ENCODE measurements at places on chromosomes 11 and 22.

GRCh38 chr22:46875089-46875488 is 112.6 kb downstream of the TBC1D22A start:
- DNase-seq, result no peak

DNA sequence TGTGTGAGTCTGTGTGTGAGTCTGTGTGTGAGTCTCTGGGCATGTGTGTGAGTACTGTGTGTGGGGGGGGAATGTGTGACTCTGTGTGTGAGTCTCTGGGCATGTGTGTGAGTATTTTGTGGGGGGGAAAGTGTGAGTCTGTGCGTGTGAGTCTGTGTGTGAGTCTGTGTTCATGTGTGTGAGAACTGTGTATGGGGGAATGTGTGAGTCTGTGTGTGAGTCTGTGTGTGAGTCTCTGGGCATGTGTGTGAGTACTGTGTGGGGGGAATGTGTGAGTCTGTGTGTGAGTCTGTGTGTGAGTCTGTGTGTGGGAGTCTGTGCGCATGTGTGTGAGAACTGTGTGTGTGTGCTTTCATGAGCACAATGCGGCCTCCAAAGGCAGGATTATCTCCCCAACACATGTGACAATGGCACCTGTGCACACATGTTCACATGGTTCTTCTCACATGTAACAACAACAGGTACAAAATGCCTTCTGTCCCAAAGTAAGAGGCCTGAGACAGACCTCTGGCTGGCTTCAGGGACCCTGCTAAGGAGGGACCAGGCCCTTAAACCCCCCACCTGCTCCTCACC is 1.6 kb downstream of the CD5 start:
- no peak for DNase-seq

DNA sequence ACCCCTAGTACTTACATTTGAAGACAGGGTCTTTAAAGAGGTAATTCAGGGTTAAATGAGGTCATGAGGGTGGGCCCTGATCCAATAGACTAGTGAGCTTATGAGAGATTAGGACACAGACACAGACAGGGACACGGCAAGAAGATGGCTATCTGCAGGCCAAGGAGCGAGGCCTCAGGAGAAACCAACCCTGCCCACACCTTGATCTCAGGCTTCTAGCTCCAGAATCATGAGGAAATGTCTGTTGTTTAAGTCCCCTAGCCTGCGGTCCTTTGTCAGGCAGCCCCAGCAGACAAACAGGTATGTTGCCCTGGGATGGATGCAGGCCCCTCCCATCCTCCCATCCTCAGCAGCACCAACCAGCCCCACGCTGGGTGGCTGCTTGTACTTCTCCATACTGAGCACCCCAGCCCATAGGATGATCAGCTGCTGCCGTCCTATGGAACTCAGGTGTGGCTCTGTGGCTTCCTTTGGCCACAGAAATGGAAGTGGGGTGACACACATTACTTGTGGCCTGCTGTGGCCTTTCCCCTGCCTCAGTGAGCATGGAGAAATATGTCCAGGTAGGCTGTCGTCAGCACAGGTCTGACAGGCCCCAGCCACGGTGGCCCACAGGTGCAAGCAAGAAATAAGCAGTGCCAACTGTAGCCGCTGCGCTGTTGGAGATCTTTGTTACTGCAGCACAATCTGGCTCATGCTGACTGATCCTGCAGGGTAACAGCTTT is 7.9 kb downstream of the GNB1L start:
- DNase-seq, result no peak

DNA sequence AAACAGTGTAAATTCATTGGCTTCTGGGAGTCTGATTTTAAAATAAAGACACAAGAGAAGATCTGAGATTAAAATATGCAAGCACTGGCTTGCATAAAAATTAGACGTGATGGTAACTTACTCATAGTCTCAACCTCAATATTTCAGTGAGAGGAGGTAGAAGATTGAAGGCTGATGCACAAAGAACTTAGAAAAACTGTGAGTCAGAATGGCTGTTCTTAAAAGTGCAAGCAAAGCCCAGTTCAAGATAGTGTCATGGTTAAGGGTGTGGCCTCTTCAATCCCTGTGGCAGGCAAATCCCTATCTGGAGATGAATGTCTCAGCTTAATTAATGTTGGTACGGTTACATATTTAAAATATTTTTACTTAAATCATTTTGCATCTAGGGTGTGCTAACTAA is 33.6 kb upstream of the FIBIN start:
- DNase-seq, result no peak

GRCh38 chr22:29821291-29822016 is 16.6 kb downstream of the ASCC2 start:
- DNase-seq, result peak; percentile 97

Measured in HS-5 (cell line).